Activated T-cell treated with anti-CD3 and anti-CD28 coated beads, Interleukin-2, amount 50 U/mL, for 72 hours (primary cell): ENCODE measurements at places on chromosomes 7 and 10. TPM values are rescaled to one million over a fixed set of nuclear protein-coding genes. Genes with fewer than 3 reads are reported as not detected.

Gene LRIT1
- total RNA-seq: not detected

Gene GNAI1
- 4.0 TPM for total RNA-seq

Gene TCTN3
- total RNA-seq: 18.6 TPM

Gene OR2A1
- total RNA-seq: not detected
